Activated naive CD4-positive, alpha-beta T cell treated with anti-CD3 and anti-CD28 coated beads, Interleukin-2, amount 50 U/mL, for 16 hours (primary cell): ENCODE measurements at places on chromosomes 5 and 9.

GRCh38 chr9:136494012-136494411, 11.2 kb upstream of the SEC16A start:
- DNase-seq = no peak

DNA sequence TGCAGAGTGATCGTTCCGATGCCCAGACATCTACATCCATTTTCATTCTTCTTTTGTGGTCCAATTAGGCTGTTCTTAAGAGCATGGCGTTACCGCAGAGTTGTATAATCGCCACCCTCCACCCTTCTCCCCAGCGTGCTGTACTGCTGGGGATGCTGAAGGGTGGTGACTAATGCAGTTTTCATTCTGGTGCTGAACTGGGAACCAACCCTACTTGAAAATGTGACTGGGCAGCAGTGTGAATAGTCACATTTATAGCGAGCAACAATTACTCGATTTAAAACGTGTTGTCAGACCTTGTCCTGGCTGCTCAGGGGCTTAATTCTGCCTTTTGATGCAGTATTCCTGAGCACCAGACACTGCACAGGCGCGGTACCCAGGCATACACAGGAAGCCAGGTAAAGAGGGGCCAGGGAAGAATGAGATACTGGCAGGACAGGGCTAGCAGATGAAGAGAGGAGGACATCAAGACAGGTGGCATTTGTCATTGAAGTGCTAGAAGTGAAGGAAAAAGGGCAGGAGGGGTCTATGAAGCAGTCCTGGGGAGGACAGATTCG, 719 bp upstream of the ISCA1 start:
- no peak for DNase-seq

DNA sequence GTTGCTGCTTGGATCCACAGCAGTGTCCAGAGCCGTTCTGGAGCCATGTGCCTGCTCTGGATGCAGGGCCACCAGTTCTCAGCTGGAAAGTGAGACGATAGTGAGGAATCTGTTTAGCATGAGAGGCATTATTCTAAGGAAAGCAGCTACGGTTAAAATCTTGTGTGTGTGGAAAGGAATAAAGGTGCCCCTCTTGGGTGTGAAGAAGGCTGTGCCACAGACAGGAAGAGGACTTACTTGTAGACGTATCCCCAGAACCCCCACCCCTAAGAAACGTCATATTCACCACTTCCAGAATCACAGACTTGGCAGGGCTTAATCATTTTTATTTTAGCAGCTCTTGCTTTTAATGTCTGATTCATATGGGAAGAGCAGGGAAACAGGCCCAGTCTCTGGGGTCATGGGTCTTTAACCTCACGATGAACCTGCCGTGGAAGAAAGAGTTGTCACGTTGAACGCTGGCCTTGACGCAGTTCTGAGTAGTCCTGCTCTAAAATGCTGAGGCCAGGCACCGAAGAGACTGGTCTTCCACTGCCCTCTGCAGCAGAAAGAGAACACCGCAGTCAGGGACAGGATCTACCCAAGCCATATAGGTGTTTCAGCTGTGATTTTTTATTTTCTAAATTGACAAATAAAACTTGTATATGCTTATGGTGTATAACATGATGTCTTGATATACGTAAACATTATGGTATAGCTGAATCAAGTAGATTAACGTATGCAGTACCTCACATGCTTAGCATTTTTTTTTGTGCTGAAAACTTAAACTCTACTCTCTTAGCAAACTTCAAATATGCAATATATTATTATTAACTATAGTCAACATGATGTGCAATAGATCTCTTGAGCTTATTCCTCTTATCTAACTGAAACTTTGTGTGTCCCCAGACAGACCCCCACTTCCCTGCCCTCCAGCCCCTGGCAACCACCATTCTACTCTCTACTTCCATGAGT, 38.8 kb downstream of the CARTPT start:
- DNase-seq = peak; percentile 36

GRCh38 chr5:91174396-91174795, 208.7 kb downstream of the ARRDC3 start:
- no peak for DNase-seq
